ENCODE measurements at places on chromosomes 12 and 14.

- no peak for DNase-seq
- H3K4me1 ChIP-seq: peaks cover 3% of the 10 kb centered on the region
- H3K4me3 ChIP-seq: no peak overlapping the region
- no peaks in the 10 kb centered on the region for H3K36me3 ChIP-seq
- H3K27ac ChIP-seq: no peak overlapping the region
- no peaks in the 10 kb centered on the region for H3K27me3 ChIP-seq
Observed at GRCh38 chr12:98417266-98417665, 98.1 kb upstream of the TMPO start.

GRCh38 chr14:34568803-34569202, 29.3 kb upstream of the EAPP start:
- peaks cover 75% of the 10 kb centered on the region for H3K36me3 ChIP-seq
- H3K27me3 ChIP-seq: no peaks in the 10 kb centered on the region
- no peak overlapping the region for H3K4me3 ChIP-seq
- DNase-seq: no peak
- H3K27ac ChIP-seq: no peak overlapping the region
- H3K4me1 ChIP-seq: no peaks in the 10 kb centered on the region

DNA sequence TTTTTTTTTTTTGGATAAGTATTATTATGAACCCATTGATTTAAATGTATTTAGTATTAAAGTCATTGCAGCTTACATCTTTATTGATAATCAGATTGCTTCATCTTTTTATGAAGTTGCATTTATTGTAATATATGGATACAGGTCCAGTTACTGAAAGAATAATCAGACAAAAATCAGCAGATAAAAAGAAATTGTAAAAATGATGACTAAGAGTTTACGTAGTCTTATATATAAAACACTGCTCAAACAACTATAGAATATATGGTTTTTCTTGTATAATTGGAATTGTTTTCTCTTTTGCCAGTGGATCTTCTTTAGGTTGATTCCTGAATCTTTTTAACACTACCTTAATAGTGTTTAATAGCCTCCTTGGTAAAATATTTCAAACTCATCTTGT, 378.3 kb downstream of the DUSP6 start:
- H3K27ac ChIP-seq: no peak overlapping the region
- H3K4me3 ChIP-seq: no peak overlapping the region
- H3K36me3 ChIP-seq: no peaks in the 10 kb centered on the region
- no peaks in the 10 kb centered on the region for H3K4me1 ChIP-seq
- no peaks in the 10 kb centered on the region for H3K27me3 ChIP-seq

GRCh38 chr12:96237465-96238077, 43.4 kb downstream of the ELK3 start:
- H3K4me3 ChIP-seq: no peak overlapping the region
- H3K4me1 ChIP-seq: peaks cover 61% of the 10 kb centered on the region
- no peak overlapping the region for H3K27ac ChIP-seq
- DNase-seq: no peak
- H3K27me3 ChIP-seq: no peaks in the 10 kb centered on the region

DNA sequence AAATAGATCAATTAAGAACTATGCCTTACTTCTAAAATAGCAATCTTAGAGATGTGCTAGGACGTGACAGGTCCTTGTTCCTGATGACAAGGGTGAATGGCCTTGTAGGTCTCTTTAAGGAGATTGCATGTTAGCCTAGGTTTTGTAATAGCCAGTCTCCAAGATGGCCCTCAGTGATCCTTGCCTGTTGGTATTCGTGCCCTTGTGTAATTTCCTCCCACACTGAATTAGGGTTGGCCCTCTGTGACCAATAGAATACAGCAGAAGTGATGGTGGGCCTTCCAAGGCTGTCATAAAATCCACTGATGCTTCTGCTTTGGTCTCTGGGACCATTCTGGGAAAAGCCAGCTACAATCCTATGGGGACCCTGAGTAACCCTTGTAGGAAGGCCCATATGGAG, 38.2 kb upstream of the SNX6 start:
- no peak overlapping the region for H3K27ac ChIP-seq
- no peak overlapping the region for H3K4me3 ChIP-seq
- no peaks in the 10 kb centered on the region for H3K27me3 ChIP-seq

GRCh38 chr12:128808651-128809050, 15.1 kb downstream of the SLC15A4 start:
- no peaks in the 10 kb centered on the region for H3K27me3 ChIP-seq
- no peak overlapping the region for H3K4me3 ChIP-seq
- peaks cover 8% of the 10 kb centered on the region for H3K4me1 ChIP-seq
- no peak for DNase-seq
- H3K36me3 ChIP-seq: peaks cover 33% of the 10 kb centered on the region

GRCh38 chr12:106245767-106246166, 2.1 kb downstream of the CKAP4 start:
- no peak overlapping the region for H3K27ac ChIP-seq
- DNase-seq: no peak
- H3K36me3 ChIP-seq: peaks cover 8% of the 10 kb centered on the region
- peaks cover 29% of the 10 kb centered on the region for H3K4me1 ChIP-seq
- no peak overlapping the region for H3K4me3 ChIP-seq

DNA sequence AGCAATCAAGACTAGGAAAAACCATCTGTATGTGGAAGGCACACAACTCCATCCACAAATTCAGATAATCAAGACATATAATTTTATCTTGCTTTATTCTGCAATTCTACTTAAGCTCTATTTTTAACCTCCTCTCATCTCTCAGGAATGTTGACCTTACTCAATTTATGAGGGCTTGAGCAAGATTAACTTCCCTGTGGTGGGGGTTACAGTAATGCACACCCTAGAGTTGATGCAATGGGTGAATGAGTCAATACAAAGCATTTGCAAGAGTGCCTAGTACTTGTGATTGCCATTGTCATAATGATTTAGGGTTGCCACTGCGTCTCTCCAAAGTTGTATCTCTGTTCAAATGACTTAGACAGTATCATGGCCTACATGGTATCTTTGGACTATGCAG, 1598.4 kb upstream of the TMEM132C start:
- no peak overlapping the region for H3K27ac ChIP-seq
- DNase-seq: no peak
- no peaks in the 10 kb centered on the region for H3K27me3 ChIP-seq
- H3K4me1 ChIP-seq: no peaks in the 10 kb centered on the region
- no peak overlapping the region for H3K4me3 ChIP-seq

DNA sequence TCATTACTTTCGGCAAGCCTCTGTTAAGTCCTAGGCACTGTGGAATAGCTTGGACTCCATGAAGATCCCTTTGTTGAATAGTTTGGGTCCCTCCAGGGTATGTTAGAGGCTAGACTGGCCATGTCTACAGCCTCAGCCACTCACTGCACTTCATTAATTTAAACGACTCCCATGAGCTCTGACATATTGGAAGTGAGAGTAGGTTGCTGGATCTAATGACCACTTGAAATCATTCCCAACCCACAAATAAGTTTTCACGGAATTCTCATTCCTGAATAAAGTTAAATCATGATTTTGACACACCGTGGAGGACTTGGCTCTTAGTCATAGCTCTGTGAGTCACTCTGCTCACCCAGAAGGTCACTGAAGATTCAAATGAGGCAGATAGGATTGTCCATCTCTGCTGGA, 21.4 kb upstream of the APPL2 start:
- no peak overlapping the region for H3K27ac ChIP-seq
- H3K4me1 ChIP-seq: no peaks in the 10 kb centered on the region
- H3K4me3 ChIP-seq: no peak overlapping the region
- DNase-seq: no peak
